ENCODE measurements at places on chromosomes 4 and X.

GRCh38 chr4:39032218-39033085, at the start of gene TMEM156:
Gene TMEM156, minus strand, starts transcription at chr4:39032409. Its CDS starts 96 bp downstream, at chr4:39032313.
- peak; percentile 86 for DNase-seq

DNA sequence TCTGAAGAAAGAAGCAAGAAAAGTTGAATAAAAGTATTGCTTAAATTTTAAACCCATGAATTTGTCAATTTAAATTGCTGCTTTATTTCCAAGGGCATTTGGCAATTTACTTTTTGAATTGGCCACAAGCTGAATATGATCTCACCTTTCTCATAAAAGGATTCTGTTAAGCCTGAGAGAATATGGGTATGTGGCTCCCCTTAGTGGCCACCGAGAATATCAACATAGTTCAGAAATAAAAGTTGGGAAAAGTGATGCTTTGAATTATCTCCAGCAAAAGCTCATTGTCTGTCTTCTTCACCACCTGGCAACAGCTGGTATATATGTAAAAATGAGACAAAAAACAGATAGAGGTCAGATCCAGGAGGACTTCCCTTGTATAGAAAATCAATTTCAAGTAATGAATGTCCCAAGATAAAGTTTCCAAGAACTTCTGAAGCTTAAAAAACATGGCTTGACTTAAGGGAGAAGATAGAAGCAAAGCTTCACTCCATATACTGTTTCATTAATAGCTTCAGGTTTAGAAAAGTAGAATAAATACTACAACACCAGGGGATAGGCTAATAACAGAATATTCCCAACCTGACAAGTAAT, 290.7 kb upstream of the FAM241A start:
- DNase-seq: no peak

DNA sequence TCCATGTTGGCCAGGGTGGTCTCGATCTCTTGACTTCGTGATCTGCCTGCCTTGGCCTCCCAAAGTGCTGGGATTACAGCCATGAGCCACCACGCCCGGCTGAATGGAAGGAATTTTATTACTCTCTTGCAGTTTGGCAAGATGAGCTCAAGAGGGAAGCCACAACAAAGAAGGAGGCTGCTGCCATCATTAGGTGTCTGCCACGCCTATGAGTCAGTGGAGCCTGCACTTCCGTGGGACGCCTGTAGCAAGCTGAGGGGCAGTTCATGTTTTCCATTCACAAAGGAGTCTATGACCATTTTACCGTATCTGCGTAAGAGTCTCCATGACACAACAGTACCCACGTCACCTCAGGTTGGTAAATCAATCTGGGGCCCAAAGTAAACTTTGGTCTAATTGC, 51.2 kb upstream of the CHRNA9 start:
- DNase-seq: peak; percentile 90

- no peak for DNase-seq
Observed at GRCh38 chr4:32931475-32931874, 2211.3 kb downstream of the PCDH7 start.

GRCh38 chr4:14196131-14196530, 568.6 kb upstream of the BOD1L1 start:
- DNase-seq: no peak

DNA sequence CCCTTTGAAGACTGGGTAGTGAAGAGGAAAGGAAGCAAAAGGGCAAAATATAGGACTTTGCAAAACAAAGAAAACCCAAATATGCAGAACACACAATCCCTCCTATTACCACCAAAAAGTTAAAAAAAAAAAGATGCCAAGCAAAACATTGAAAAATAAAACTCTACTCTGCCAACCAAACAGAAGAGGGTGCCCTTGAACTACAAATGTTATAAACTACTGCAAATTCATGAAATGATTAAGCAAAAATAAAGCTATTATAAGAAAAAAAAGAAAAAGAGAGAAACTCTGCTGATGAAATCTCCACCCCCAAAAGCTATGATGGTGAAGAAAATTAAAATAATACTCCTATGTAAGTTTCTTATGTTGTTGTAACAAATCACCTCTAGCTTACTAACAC, 168.5 kb upstream of the STK26 start:
- peak; percentile 7 for DNase-seq

DNA sequence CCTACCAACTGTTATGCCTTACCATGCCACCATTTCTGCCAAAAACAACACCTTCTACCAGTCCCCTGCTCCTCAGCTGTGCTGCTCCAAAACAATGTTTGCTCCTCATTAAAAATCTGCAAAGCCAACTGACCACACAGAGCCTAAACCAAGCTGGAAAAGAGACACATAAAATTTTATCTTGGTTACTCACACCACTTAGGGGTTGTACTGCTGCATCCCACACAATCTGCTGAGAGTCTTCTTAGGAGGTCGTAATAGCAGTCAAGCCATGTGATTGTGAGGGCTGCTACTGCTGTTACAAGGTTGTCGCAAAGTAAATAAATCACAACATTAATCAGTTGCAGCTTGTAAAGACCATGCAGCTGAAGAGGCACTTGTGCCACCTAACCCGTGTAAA, 607.4 kb upstream of the FAM241A start:
- no peak for DNase-seq

DNA sequence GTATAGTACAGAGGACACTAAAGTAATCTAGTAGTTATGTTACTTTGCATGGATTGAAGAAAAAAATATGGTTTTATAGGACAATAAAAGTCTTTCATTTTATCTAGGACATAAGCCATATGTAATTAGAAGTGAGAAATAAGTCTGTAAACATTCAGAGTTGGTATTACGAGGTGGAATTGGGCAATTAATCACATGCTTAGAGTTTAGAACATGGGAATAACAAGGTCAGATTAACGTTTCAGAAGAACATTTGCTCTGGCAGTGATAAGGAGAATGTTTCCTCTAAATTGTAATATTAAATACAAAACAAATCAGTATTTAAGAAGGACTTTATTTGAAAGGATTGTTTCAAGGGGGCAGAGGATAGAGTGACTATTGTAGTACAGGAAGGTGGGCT, 15.6 kb upstream of the SULT1E1 start:
- DNase-seq: no peak

GRCh38 chr4:105451346-105451745, 22.5 kb downstream of the PPA2 start:
- DNase-seq: no peak

DNA sequence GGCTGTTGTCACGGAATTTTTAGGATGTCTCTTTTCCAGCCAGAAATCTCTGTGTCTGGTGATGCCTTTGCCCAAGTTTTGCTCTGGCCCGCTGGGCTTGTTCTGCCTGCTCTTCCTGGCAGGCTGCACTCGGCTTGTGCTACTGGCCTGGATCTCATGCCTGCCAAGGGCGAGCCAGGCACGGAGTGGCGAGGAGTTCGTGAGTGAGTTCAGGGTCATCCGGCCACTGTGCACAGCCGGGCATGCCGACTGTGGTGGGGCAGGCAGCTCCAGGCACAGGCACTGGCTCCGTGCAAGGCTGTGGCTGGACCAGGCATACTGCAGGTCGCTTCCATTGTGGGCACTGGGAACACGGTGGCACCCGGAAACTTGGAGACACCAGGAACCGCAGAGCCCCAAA, 129.1 kb downstream of the ARHGAP10 start:
- DNase-seq: no peak

GRCh38 chr4:129140521-129140920, 44.6 kb downstream of the C4orf33 start:
- DNase-seq: no peak

DNA sequence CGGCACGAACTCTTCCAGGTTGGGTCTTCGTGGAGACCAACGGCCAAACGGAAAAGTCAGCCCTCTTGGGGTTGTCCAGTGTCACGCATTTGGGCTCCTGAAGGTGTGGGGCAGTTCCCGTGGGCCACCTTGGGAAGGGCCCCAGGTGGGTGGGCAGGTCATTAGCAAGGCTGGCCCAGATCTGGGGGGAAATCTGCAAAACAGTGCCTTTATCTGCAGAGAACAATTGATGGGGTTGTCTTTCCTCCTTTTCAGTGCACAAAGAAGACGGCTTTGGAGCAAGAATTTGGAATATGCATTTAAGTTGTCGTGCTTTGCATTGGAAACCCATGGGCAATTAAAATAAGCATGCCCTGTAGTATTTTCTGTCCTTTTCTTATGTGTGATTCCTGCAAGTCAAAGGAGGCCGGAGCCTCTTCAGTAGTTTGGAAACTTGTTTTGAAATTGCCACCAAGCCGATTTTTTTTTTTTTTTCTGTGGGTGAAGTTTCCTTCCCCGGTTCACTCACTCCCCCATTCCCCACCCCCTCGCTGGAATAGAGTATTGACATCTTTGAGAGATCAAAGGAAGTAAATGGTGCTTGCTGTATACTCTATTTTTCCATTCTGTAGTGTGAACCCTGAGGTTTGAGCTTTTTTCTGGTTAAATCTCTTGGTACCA, 9.8 kb downstream of the ZIC3 start:
- DNase-seq: no peak

- peak; percentile 20 for DNase-seq
Observed at GRCh38 chrX:120560405-120560841, 339 bp downstream of the CUL4B start.

GRCh38 chrX:150456466-150456865, 93.3 kb downstream of the MAMLD1 start:
- DNase-seq: no peak

GRCh38 chrX:39439906-39440798, 638.9 kb downstream of the MID1IP1 start:
- peak; percentile 37 for DNase-seq

GRCh38 chrX:104935581-104935980, 284.9 kb downstream of the TEX13A start:
- DNase-seq: no peak

- DNase-seq: no peak
Observed at GRCh38 chr4:6342530-6343293, 73.1 kb downstream of the WFS1 start.

DNA sequence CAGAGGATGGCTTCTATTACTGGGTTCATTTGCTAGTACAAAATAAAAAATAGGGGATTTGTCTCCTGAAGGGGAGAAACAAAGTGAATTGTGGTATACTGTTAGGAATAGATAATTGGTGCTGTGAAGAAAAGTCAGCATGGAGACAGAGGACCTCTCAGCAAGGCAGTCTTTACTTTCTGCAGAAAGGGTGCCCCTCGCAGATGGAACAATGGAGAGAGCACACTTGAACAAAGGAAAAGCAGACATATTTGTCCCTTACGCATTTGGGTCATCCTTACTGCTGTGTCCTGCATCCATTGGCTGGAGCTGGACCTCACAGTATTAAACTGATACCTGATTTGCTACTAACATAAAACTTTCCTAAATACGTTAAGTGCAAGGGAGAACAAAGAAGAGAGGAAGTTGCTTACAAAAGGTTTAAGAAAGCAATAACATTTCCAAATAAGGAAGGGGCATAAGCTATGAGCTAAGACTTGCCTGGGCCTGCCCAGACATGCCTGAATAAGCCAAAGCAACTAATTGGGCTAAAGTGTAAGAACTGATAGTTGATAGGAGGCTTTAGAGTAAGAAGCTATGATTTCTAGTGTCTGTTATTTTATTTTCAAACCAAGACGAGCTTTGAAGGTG, 83.8 kb downstream of the CCKAR start:
- no peak for DNase-seq

DNA sequence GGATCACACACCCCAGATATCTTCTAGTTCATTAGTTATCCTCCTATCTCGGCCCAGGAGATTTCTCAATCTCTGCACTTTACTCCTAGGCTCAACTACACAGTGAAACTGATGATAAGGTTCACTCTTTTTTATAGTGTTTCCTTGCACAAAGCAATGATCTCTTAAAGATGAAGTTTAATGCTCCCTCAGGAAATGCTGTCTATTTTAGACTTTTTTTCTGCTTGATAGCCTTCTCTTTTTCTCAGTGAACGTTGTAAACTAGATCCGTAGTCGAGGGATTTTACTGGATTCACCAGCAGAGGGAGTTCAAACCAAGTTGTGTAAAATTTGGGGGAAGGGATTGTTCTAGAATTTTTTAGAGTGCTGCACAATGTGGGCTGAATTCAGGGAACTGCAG, 269.6 kb downstream of the GBA3 start:
- no peak for DNase-seq

DNA sequence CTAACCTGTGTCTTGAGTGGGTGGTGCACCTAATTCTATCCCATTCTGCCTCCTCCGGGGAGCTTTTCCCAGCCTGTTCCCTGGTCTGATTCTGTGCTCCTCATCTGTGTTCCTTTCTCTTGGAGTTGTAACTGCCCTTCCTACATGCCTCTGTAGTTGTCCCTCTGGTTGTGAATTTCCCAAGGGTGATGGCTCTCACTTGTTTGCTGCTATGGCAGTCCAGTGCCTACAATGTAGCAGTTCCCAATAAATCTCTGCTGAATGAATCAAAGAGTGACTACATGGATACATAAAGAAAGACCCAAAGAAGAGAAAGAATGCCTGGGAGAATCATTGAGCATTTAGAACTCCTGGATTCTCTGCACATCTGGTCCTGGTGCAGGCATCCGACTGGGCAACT, 141.6 kb downstream of the HS3ST1 start:
- DNase-seq: no peak

DNA sequence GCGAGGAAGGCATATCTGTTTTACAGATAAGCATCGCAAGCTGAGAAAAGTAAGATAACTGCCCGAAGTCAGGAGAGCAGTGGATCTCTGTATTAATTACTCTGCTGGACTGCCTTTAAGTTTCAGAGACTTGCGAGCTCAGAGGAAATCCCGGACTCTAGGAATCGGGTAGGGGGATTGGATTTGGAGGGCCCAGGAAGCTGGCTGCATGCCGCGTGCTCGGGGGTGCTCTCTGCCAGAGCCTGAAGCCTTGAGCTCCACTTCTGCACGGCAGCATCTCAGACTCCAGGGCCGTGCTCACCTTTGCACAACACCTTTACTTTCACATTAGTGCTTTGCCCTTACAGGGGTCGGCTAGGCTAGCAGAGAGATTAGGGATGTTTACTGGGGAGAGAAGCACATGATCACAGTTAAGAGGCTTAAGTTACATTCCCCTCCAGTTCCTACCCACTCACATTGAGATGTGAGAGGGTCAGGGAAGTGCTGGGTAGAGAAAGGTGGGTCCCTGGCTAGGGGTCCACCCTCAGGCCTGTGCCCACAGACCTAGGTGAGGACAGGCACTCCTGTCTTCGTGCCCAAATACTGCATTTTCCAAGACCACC, 57.0 kb downstream of the TRIML1 start:
- no peak for DNase-seq

- DNase-seq: peak; percentile 40
Observed at GRCh38 chr4:102825261-102826091, 1.9 kb downstream of the UBE2D3 start.

GRCh38 chr4:175540732-175541131, 271.3 kb downstream of the GPM6A start:
- DNase-seq: no peak

GRCh38 chr4:6960154-6960553, 50.5 kb downstream of the TBC1D14 start:
- DNase-seq: no peak

DNA sequence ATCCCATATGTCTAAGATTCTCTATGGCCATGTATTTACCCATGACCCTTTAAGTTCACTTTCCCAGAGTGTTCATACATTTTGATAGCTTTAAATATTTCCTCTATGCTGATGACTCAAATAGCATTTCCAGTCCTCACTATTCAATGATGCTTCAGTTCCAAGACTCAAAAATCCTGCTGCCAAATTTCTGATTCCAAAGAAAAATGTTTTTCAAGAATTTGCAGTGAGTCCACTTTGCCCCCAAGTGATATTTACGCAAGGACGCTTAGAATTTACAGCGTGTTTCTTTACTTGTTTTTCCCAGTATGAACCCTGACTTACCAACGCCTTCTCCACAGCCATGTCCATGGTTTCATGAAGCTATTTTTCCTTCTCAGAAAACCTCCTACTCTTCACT, 127.9 kb upstream of the PCDH18 start:
- no peak for DNase-seq

- DNase-seq: no peak
Observed at GRCh38 chrX:20418379-20419150, 151.9 kb upstream of the RPS6KA3 start.

All from CD4-positive, alpha-beta T cell treated with Interleukin-4 for 4 hours (primary cell).